Left cardiac atrium (tissue), 4 donors: ENCODE measurements at places on chromosomes 5 and 9. TPM values are rescaled to one million over a fixed set of nuclear protein-coding genes. Genes with fewer than 3 reads are reported as not detected.

The GAS1 gene
- total RNA-seq: 33.5 TPM

The PCA3 gene
- total RNA-seq: not detected

The TMEM38B gene
- total RNA-seq: 49.0 TPM

The JAK2 gene
- total RNA-seq: 11.4 TPM

The SPATA31D4 gene
- not detected for total RNA-seq

The SPATA9 gene
- 0.21 TPM for total RNA-seq

The SERF1A gene
- 3.6 TPM for total RNA-seq

The ADAMTSL2 gene
- 13.9 TPM for total RNA-seq

The MCTP1 gene
- total RNA-seq: 16.1 TPM

The SIT1 gene
- 1.6 TPM for total RNA-seq

The AMACR gene
- 7.3 TPM for total RNA-seq

The CEL gene
- total RNA-seq: 2.5 TPM

The GRK6 gene
- total RNA-seq: 20.1 TPM

The MTMR12 gene
- total RNA-seq: 19.6 TPM

The NTRK2 gene
- total RNA-seq: 20.6 TPM

The BRD8 gene
- 34.7 TPM for total RNA-seq

The ADAMTS12 gene
- total RNA-seq: 3.4 TPM

The SLCO6A1 gene
- not detected for total RNA-seq

The ARSI gene
- total RNA-seq: 0.84 TPM

The ANKDD1B gene
- total RNA-seq: 0.21 TPM

The NUDT12 gene
- total RNA-seq: 11.1 TPM

The PCDHB15 gene
- total RNA-seq: 4.5 TPM

The OLFM1 gene
- 25.5 TPM for total RNA-seq

The SLC25A2 gene
- not detected for total RNA-seq

The ERCC6L2 gene
- total RNA-seq: 22.9 TPM

The INSL4 gene
- not detected for total RNA-seq

The ANKRD34B gene
- total RNA-seq: not detected

The DMRT3 gene
- not detected for total RNA-seq

The ZNF454 gene
- 2.2 TPM for total RNA-seq

The TPPP gene
- total RNA-seq: 15.5 TPM

The CSF2 gene
- not detected for total RNA-seq

The ANKS6 gene
- total RNA-seq: 6.5 TPM

The NRARP gene
- 4.9 TPM for total RNA-seq

The NRG2 gene
- 1.3 TPM for total RNA-seq

The TENT4A gene
- 14.8 TPM for total RNA-seq

The FBXO4 gene
- 6.6 TPM for total RNA-seq

The GIN1 gene
- total RNA-seq: 9.5 TPM

The TMEM8B gene
- total RNA-seq: 14.7 TPM

The PCDHGB2 gene
- 4.0 TPM for total RNA-seq

The CCNI2 gene
- total RNA-seq: not detected

The SETX gene
- total RNA-seq: 25.7 TPM
